ENCODE measurements at places on chromosomes 13 and 19. TPM values are rescaled to one million over a fixed set of nuclear protein-coding genes. Genes with fewer than 3 reads are reported as not detected.

Gene ZNF440
- 12.7 TPM for total RNA-seq

Gene NLRP12
- 2.2 TPM for total RNA-seq

Gene DCT
- total RNA-seq = 0.54 TPM

Gene DAND5
- not detected for total RNA-seq

Gene ZNF497
- 0.32 TPM for total RNA-seq

Gene SLITRK6
- total RNA-seq = 1.5 TPM

Gene SIGLEC12
- total RNA-seq = 2.0 TPM

Gene NOTCH3
- total RNA-seq = 376 TPM

Gene FCGBP
- total RNA-seq = 790 TPM

Gene C19orf33
- 2.0 TPM for total RNA-seq

DNA sequence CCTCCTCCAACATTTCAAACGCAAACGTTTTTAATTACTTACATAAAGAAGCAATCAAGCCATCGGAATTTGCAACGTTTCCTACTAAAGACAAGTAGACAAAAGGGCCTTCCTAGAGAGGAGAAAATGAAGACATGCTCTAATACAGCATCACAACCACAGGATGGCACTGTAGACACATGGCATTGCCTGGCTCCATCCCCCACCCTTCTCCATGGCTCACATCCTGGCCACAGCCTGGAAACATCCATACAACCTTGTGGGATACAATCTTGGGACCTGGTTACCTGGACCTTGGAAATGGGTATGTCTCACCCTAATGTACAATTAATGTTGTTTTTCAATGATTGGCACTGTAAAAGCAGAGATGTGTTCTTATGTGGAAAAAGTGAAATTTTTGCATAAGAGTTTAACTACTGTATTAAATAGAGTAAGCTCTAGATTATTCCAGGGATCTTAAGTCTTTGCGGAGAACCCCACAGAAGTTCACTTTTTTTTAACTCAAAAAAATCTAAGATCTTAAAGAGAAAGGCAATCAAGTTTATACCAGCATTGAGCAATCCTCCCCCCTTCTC, 21.5 kb downstream of the EBPL start:
- no peak overlapping the region for H3K4me3 ChIP-seq
- no peaks in the 10 kb centered on the region for H3K36me3 ChIP-seq
- no peaks in the 10 kb centered on the region for H3K27me3 ChIP-seq
- no peak overlapping the region for H3K27ac ChIP-seq

DNA sequence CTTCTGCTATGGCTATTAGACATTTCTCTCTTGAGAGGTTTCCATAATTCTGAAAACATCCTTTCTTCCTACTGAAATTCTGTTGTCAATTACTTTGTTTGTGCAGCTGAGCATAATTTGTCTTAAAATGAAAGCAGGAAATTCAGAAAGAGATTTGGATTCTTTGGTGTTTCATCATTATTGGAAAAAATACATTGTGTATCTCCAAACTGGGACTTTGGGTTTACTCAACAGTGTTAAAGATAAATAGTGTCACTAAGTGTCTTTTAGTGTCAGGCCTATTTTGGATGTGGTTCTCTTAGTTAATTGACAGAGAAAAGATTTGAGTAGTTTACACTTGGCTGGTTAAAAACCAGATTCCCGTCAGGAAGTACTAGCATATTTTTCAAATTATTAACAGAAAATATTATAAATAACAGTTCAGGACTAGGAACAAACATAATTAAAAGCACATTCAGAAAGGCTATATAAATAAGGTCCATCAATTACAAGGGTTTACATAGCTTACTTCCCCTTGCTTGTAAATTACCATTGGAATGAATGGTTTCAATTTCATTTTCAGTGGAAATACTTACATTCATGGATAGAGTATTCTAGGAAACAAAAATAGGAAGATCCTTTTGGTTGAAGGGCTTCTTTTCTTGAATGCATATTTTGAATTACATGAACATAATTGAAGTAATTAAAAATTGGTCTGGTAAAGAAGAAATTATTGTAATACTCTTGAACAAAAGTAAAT, 483.1 kb downstream of the GPC6 start:
- H3K36me3 ChIP-seq = peaks cover 1% of the 10 kb centered on the region
- DNase-seq = no peak
- H3K4me1 ChIP-seq = no peaks in the 10 kb centered on the region
- H3K27me3 ChIP-seq = no peaks in the 10 kb centered on the region

- H3K27ac ChIP-seq = no peak overlapping the region
- no peak overlapping the region for H3K4me3 ChIP-seq
- H3K27me3 ChIP-seq = no peaks in the 10 kb centered on the region
- H3K4me1 ChIP-seq = no peaks in the 10 kb centered on the region
- no peaks in the 10 kb centered on the region for H3K36me3 ChIP-seq
Observed at GRCh38 chr13:38641164-38641948, 45.5 kb upstream of the FREM2 start.

DNA sequence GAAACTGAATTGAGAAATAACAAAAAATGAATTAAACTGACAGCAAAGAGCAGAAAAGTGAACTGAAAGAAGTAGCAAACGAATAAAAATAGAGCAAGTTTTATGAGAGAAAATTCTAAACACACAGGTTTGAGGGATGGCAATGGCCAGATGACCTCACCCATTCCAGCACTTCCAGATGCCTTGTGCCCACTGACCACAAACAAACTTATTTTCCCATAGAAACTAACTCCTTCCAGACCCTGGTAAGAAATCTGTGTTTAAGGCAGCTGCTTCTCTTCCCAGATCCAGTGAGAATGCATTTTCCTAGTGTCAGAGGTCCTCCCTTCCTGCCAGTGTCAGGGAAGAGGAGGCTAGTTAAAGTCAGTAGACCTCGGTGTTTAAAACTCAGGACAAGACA, 51.7 kb downstream of the RXFP2 start:
- no peaks in the 10 kb centered on the region for H3K36me3 ChIP-seq
- H3K27ac ChIP-seq = no peak overlapping the region
- no peaks in the 10 kb centered on the region for H3K27me3 ChIP-seq
- no peak overlapping the region for H3K4me3 ChIP-seq
- DNase-seq = no peak
- no peaks in the 10 kb centered on the region for H3K4me1 ChIP-seq

DNA sequence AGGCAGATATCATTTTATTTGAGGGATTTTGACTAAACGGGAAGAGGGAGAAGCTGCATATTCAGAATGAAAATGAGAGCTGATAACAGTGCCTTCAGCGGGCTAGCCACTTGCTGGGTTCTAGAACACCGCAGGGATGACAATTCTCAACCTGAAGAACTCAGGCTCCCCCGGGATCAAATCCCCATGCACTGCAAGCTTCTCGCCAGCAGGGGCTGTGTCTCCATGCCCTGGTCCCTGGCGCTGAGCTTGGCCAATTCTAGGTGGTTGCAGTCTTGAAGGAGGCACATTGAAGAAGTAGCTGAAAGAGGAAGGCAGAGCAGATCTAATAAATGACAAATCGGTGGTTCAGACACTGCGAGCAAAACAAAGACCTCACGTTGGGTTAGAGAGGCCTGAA, 128.7 kb downstream of the UQCRFS1 start:
- no peak overlapping the region for H3K4me3 ChIP-seq
- no peaks in the 10 kb centered on the region for H3K27me3 ChIP-seq
- H3K4me1 ChIP-seq = no peaks in the 10 kb centered on the region
- DNase-seq = no peak

DNA sequence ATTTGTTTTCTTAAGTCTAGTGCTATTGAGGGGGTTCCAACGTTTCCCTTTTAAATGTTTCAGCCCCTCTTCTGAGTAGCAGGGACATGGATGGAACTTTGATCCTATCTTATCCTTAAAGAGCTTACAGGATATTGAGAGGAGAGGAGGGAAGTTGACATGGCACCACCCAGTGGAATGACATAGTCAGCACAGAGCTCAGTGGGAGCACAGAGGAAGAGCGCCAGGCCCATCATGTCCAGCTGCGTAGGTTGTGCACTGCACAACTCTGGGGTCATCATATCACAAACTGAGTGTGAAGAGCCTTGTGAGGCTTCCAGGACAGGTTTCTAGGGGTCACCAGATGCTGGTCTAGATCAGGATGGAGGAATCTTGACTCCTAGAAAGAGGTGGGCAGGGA, 4.6 kb upstream of the CDC42EP5 start:
- H3K4me3 ChIP-seq = no peak overlapping the region
- H3K36me3 ChIP-seq = no peaks in the 10 kb centered on the region
- DNase-seq = no peak
- H3K27me3 ChIP-seq = no peaks in the 10 kb centered on the region

DNA sequence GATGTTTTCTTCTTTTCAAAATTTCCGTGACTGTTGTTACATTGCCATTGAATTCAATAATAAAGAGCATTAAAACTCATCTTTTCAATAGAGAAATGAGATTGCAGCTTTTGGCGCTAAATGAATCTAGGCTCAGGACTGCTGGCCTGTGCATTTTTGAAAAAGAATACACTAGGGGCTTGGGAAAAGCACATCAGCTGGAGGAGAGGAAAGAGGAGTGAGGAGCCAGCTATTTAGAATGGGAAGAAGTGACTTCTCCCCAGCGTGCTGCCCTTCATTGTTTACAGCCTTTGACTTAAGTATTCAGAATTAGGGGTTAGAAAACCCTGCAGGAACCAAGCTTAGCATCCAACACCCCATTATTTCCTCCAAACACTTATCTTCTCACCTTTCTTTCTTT, 43.3 kb downstream of the TNFSF11 start:
- no peak overlapping the region for H3K27ac ChIP-seq
- DNase-seq = no peak
- H3K4me3 ChIP-seq = no peak overlapping the region
- no peaks in the 10 kb centered on the region for H3K36me3 ChIP-seq

- DNase-seq = peak; percentile 93
- no peaks in the 10 kb centered on the region for H3K36me3 ChIP-seq
- H3K27ac ChIP-seq = no peak overlapping the region
- H3K27me3 ChIP-seq = no peaks in the 10 kb centered on the region
- H3K4me3 ChIP-seq = peak overlapping the region; percentile 8
Observed at GRCh38 chr19:15452111-15453047, 2.6 kb upstream of the WIZ start.

GRCh38 chr13:102704238-102705058, 9.6 kb upstream of the METTL21C start:
- H3K27me3 ChIP-seq = no peaks in the 10 kb centered on the region
- peaks cover 1% of the 10 kb centered on the region for H3K4me1 ChIP-seq
- H3K36me3 ChIP-seq = no peaks in the 10 kb centered on the region

DNA sequence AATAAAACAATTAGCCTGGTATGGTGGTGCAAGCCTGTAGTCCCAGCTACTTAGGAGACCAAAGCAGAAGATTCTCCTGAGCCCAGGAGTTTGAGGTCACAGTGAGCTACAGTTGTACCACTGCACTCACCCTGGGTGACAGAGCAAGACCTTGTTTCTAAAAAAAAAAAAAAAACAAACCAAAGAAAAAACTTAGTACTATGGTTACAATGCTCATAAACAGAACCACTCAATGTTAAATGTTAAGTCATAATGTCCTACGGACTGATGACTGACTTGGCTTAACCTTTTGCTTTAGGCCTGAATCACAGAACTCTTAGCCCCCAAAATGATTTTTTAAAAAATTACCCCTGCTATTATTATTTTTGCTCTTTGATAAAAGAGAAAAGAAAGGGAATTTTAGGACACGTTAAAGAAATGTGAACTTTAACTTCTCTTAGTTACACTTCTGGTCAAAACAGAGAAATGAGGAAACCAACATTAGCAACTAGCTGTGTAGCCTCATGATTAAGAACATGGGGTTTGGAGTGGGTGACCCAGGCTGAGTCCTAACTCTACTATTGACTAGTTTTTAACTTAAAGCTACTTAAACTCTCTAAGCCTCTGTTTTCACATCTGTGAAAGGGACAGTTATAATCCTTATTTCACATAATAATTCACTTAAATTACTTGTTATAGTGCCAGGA, 13.7 kb upstream of the ELF1 start:
- no peak overlapping the region for H3K4me3 ChIP-seq
- no peaks in the 10 kb centered on the region for H3K4me1 ChIP-seq
- H3K27ac ChIP-seq = no peak overlapping the region
- DNase-seq = no peak

GRCh38 chr19:35766571-35767104, 8.7 kb downstream of the PROSER3 start:
- H3K36me3 ChIP-seq = no peaks in the 10 kb centered on the region
- H3K4me1 ChIP-seq = no peaks in the 10 kb centered on the region
- H3K4me3 ChIP-seq = no peak overlapping the region
- no peak overlapping the region for H3K27ac ChIP-seq
- DNase-seq = no peak

GRCh38 chr13:30679483-30680330, 55.6 kb upstream of the ALOX5AP start:
- no peaks in the 10 kb centered on the region for H3K27me3 ChIP-seq
- H3K4me3 ChIP-seq = no peak overlapping the region
- no peaks in the 10 kb centered on the region for H3K36me3 ChIP-seq
- H3K27ac ChIP-seq = no peak overlapping the region

GRCh38 chr19:13334801-13335481, 171.3 kb downstream of the CACNA1A start:
- no peaks in the 10 kb centered on the region for H3K36me3 ChIP-seq
- H3K4me3 ChIP-seq = no peak overlapping the region
- H3K4me1 ChIP-seq = no peaks in the 10 kb centered on the region
- no peaks in the 10 kb centered on the region for H3K27me3 ChIP-seq
- no peak for DNase-seq

DNA sequence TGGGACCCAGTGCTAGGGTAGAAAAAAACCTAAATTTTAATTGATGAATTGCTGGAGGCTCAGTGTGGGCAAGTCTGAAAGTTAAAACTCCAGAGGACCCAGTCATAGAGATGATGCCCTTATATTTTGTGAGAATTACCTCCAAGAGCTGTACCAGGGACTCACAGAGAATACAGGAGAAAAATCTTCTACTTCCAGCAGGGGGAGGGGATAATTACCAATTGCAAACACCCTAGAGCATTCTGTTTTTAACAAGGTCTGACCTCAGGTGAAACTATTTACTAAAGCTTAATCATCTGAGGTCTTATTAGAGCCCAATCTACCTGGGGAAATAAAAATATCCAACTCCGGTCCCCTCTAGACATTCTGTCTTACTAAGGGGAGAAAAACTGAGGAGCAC, 994.7 kb upstream of the MIR17HG start:
- H3K36me3 ChIP-seq = no peaks in the 10 kb centered on the region
- no peaks in the 10 kb centered on the region for H3K4me1 ChIP-seq
- no peaks in the 10 kb centered on the region for H3K27me3 ChIP-seq
- DNase-seq = no peak
- no peak overlapping the region for H3K27ac ChIP-seq

DNA sequence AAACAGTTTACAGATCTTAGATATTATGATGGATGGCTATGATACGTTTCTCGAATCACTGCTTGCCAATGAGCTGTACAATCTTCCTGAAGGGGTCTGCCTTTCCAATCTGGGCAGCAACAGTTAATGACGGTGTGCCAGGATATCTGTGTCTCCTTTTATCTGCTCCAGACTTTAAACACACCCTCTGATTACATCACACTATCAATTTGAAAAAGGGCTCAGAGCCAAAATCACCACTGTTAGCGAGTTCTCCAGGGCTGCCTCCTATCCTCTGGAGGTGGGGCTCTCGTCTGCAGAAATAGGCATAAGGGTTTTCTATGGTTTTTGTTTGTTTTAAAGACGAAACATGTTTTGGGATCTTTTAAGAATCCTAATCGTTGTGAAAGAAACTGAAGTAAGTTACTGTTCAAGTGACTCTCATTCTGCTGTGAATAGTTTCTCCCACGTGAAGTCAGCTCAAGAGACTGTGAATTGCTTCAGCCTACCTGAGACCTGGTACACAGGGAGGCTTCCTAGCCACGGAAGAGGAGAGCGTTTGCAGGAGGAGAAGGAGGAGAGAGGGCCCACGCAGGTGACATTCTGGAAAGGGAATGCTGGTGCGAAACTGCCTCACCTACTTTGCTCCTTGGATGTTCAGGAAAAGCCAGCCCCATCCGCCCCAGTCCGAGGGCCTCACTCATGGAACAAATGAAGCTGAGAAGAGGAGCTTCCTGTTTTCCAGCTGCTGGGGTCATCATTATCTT, 15.2 kb upstream of the GJA3 start:
- H3K36me3 ChIP-seq = no peaks in the 10 kb centered on the region
- H3K4me3 ChIP-seq = no peak overlapping the region
- DNase-seq = no peak
- no peak overlapping the region for H3K27ac ChIP-seq
